HL-60 (cell line): ENCODE measurements at places on chromosomes 5 and 9.

DNA sequence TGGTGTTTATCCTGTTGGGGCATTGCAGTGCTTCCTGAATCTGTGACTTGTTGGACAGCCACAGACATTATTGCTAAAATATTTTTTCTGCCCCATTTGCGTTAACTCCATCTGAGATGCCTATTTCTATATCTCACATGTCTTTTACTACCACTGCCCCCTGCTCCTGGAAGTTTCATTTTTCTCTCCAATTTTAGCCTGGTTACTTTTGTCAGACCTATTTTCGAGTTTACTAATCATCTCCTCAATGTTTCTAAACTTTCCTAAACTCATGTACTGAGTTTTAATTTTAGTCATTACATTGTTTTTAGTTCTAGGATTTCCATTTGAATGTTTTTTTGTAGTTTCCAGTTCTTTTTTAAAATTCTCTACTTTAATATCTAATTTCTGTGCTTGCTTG lies 17.6 kb downstream of the HAPLN1 start:
- DNase-seq = no peak

DNA sequence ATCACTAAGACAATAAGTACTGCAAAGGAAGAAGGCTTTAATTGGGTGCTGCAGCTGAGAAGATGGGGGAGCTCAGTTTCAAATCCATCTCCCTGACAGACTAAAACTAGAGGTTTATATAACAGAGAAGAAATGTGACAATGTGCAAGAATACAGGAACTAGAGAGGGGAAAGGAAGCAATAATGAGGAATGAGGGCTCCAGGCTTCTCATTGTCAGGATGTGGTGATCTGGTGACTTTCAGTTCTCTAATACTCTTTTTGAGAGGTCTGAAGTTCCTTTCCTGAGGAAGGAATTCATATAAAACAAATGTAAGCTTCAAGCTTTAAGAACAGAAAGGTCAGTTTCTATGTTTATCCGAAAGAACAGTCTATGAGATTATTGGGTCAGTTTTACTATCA lies 42.5 kb upstream of the SPATA31E1 start:
- DNase-seq = no peak

DNA sequence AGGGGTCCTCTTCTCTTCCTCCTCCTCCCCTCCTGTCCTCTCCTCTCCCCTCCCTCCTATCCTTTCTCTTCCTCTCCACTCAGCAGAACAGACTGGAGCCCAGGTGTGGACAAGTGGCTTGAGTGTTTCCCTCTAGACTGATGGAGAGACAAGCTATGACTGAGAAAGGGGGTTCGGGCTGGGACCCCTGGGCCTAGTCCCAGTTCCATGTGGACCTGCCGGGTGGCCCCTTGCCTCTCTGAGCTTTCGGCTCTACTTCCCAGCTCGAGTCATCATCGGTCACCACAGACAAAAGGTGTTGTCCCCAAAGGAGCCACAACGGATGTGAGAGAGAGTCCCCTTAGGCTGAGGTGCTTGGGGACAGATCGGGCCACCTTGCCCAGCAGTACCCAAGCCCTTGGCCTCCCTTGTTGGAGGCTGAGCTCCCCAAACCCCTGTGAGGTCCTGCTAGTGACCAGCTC lies 3.4 kb upstream of the RXRA start:
- DNase-seq = no peak

DNA sequence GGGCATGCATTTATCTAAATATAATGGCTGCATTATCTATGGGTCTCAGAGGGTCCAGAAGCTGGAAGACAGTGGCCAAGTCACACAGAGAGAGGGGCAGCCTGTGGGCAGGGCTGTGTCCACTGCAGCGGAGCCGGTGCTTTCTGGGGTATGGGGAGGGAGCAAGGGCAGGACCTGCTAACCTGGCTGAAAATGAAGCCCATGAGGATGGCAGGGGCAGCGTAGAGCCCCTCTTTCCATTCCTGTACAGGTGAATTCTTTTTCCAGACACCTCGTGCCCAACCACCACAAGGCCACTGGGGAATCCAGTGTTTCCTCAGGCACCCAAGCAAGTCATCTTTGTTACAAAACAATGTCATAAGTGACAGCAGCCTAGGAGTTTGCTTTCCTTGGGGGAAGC lies 305.9 kb upstream of the IRX4 start:
- DNase-seq = no peak

DNA sequence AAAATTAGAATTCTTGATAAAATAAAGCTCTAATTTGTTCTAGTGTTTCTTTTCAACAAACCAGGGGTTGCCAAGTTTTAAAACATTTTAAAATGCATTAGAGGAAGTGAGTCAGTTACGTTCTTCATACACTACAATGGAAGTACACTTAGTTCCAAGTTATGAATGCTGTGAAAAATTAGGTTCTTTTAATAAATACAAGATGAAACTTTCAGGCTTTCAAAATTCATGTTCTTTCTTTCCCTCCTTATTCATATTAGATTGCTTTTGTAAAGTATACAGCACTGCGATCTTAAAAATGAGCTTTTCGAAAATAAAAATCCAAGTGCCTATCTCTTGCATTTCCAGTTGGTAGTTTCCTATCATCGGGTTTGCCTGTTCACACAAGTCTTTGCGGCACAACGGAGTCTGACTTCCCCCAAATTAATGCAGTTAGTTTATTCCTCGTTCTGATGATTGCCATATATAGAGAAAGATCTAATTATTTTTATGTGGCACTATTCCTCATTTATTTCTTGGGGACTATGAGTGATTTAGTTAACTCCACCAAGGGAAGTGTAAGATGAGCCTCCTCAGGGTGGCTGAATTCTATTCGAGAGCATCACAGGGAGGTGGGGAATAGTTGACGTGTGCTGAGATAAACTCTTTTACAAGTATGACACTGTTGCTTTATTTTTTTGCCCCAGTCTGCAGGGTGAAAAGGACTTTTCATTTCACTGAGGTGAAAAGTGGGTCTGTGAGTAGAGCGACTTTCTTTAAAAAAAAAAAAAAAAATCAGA lies 238.2 kb downstream of the CD180 start:
- DNase-seq = no peak

- DNase-seq = no peak
These were observed 79.1 kb downstream of the LHFPL2 start for GRCh38 chr5:78569441-78569840.

DNA sequence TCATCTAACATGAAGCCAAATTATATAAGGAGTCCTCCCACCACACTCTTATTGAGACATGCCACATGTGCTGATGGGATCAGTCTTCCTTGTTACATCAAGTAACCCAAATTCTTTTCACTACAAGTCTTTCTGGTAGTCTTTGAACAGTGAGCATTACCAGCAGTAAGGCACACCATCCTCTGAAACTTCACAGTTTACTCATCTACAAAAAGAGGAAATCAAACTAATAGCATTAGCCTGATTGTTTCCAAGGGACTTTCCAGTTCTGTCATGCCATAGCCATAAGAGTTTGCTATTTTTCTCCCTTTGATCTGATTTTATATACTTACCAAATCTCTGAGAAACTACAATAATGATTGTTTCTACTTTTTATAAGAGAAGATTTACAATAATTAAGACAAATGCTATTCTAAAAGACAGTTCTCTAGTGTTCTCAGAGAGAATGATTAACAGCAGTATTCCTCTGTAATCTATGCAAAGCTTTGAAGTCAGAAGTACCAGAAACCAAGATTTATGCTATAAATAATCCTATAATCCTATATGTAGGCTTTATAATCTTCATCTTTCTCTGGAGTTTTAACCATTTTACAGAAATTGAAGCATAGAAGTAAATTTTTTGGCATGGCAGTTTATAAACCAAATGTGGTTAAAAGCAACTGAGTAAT lies 166.2 kb upstream of the ACO1 start:
- DNase-seq = no peak

GRCh38 chr9:91783876-91784672 lies 166.0 kb downstream of the ROR2 start:
- no peak for DNase-seq

DNA sequence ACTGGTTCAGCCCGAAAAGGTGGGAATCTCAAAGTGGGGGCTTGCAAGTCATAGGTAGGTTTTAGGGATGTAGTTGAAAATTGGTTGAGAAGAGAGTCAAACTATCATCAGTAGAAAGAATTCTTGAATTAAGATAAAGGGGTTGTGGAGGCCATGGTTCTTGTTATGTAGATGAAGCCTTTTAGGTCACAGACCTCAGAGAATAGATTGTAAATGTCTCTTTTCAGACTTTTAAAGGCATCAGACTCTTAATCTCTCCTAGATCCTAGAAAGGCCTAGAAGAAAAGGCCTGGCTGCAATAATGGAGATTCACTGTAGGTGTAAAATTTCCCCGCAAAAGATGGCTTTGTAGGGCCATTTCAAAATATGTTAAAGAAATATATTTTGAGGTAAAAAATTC lies 96.4 kb downstream of the PSAT1 start:
- no peak for DNase-seq

DNA sequence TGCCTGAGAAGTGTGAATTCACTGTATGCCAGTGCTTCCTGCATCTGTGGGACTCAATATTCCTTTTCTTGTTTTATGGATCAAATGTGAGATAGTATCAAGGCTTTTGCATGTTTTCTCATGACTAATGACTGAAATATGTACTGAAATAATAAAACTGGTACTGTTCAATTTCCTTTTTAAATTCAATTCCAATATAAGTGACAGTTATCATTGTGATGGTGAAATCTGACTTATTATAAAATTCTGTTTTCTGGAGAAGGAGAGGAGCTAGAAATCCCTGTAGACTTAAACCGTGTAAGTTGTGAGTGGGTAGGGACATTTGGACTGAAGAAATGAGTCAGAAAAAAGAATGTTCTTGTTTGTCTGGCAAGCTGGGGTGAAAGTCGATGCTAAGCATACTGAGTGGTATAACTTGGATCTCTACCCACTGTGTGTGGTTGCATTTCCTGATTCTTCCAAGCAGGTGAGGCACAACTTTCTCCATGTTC lies 245.2 kb downstream of the EFNA5 start:
- DNase-seq = no peak

GRCh38 chr5:91146905-91147600 lies 236.1 kb downstream of the ARRDC3 start:
- DNase-seq = peak; percentile 71

GRCh38 chr5:133821311-133821741 lies 147.1 kb downstream of the C5orf15 start:
- DNase-seq = no peak

GRCh38 chr5:148730942-148731898 lies 76.9 kb upstream of the HTR4 start:
- DNase-seq = peak; percentile 82

- DNase-seq = no peak
These were observed 209.3 kb downstream of the ROR2 start for GRCh38 chr9:91740701-91741100.

DNA sequence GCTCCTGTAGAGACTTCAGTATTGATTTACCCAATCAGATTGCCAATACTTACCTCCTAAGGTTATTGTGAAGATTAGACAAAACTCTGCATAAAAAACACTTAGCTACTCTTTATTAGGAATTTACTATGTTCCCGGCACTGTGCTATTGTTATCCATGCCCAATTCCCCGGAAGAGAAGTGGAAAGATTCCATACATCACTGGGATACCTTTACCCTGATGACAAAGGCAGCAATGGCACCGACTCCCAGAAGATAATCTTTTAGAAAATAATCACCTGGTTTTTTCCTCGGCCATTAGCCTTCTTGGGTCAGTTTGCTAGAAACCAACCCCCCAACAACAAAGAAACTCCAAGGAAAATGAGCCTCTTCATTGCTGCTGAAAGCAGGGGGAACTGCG lies 226.0 kb downstream of the SNX18 start:
- DNase-seq = no peak

DNA sequence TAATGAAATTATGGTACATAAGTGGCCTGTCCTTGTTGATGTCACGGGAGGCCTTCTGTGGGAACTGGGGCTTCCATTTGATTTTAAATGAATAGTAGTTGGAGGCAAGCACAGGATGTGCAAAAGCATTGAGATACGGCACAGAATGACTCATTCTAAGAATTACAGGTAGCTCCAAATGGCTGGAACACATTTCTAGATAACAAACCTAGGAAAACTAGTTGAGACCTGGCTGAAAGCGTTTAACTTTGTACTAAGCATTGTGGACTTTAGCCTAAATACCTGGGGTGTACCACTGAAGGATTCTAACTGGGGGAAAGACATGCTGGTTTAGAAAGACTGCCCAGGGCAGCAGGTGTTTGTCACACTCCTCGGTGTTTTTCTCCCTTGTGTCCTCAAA lies 9.4 kb downstream of the SKP2 start:
- no peak for DNase-seq

GRCh38 chr9:76595645-76596044 lies 136.7 kb downstream of the GCNT1 start:
- no peak for DNase-seq

- DNase-seq = no peak
These were observed 46.4 kb downstream of the SYK start for GRCh38 chr9:90847971-90848370.

- no peak for DNase-seq
These were observed 128.9 kb upstream of the CCNH start for GRCh38 chr5:87541676-87542075.

DNA sequence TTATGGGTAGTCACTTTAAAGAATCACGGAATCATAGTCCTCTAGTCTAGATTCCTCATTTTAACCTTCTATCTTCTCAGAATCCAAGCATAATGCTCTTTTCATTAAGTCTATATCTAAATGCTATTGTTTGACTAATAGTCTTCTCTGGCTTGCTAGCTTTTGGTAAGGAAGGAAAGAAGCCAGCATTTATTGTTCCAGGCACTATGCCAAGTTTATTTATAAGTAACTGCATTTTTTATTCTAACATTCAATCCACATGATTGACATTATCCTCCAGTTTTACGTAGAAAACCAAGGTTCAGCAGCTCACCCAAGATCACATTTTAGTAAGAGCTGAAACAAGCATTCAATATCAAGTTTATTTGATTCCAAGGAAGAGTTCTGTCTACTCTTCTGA lies 254.2 kb downstream of the SAXO1 start:
- no peak for DNase-seq

DNA sequence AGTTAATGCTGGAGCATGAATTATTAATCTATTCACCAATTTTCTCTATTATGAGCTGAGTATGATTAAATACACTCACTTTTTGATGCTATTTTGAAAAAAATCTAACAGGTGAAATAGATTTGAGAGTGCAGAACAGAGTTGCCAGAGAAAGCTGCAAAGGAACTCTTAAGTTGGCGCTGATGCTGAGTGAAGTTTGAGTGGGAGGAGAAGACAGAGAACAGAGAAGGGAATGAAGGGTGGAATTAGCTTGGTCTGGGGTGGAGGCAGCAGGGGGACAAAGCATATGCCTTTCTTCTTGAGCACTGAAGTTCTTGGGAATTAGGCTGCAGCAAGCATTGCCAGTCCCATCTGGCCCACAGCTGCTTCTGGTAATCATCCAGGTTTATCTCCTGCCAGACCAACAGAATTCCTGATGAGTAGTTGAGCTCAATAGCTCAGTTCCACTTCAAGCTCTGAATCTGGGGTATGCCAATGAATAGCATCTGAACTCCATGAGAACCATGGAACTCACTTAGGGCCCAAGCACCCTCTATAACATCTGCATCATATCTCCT lies 290.1 kb downstream of the HINT1 start:
- no peak for DNase-seq
